ENCODE measurements at places on chromosomes 12 and 14. TPM values are rescaled to one million over a fixed set of nuclear protein-coding genes. Genes with fewer than 3 reads are reported as not detected.

The CD27 gene
- not detected for total RNA-seq

The EFS gene
- total RNA-seq: not detected

The CD63 gene
- total RNA-seq: 725 TPM

The BDKRB1 gene
- 0.48 TPM for total RNA-seq

Measured in A549 treated with Hydrocortisone at 1 μM for 4 hours (cell line).